A549 treated with AZD2906 at 1 μM for 4 hours (cell line): ENCODE measurements at places on chromosomes 13 and 19. TPM values are rescaled to one million over a fixed set of nuclear protein-coding genes. Genes with fewer than 3 reads are reported as not detected.

Gene ZIC5
- 2.1 to 2.4 TPM (median 2.2 TPM) in 5 replicates for total RNA-seq

Gene PBX4
- 0.93 to 2.3 TPM (median 2.2 TPM) in 5 replicates for total RNA-seq

Gene CACNG7
- 5.7 to 8.7 TPM (median 8.1 TPM) in 5 replicates for total RNA-seq

Gene SAE1
- 199 to 250 TPM (median 210 TPM) in 5 replicates for total RNA-seq

Gene CLEC4M
- not detected in 5 replicates for total RNA-seq

Gene GPR4
- total RNA-seq: 0.15 to 0.66 TPM (median 0.22 TPM) in 5 replicates

Gene IGFL3
- 0.16 to 0.25 TPM (median 0.17 TPM) in 3 of 5 replicates, not detected in the others for total RNA-seq

Gene CEACAM3
- not detected in 5 replicates for total RNA-seq

Gene PPM1N
- 6.2 to 9.9 TPM (median 6.9 TPM) in 5 replicates for total RNA-seq

Gene PSG7
- 0.06 to 0.11 TPM (median 0.08 TPM) in 3 of 5 replicates, not detected in the others for total RNA-seq

Gene PRODH2
- total RNA-seq: 0.14 to 0.56 TPM (median 0.23 TPM) in 5 replicates

Gene GSX1
- total RNA-seq: not detected in 5 replicates

Gene THOP1
- total RNA-seq: 83.4 to 100 TPM (median 97.1 TPM) in 5 replicates

Gene CHST8
- 0.05 to 0.37 TPM (median 0.14 TPM) in 5 replicates for total RNA-seq

Gene SMIM24
- total RNA-seq: 0.80 to 1.1 TPM (median 0.97 TPM) in 5 replicates

Gene ADGRE2
- total RNA-seq: 0.51 to 1.1 TPM (median 0.66 TPM) in 5 replicates

Gene BST2
- total RNA-seq: 0.12 to 0.22 TPM (median 0.16 TPM) in 5 replicates

Gene CD70
- 12.1 to 25.6 TPM (median 19.9 TPM) in 5 replicates for total RNA-seq

Gene MOB3A
- total RNA-seq: 13.3 to 15.2 TPM (median 14.0 TPM) in 5 replicates

Gene EMP3
- total RNA-seq: 430 to 471 TPM (median 441 TPM) in 5 replicates

Gene COL5A3
- total RNA-seq: 2.6 to 3.6 TPM (median 2.9 TPM) in 5 replicates

Gene KLK12
- not detected in 5 replicates for total RNA-seq

Gene RPS16
- 6,355 to 7,942 TPM (median 7,642 TPM) in 5 replicates for total RNA-seq

Gene MPND
- total RNA-seq: 5.0 to 12.2 TPM (median 10.5 TPM) in 5 replicates

Gene POLR2E
- total RNA-seq: 193 to 258 TPM (median 237 TPM) in 5 replicates

Gene TMEM221
- 0.31 to 0.71 TPM (median 0.64 TPM) in 5 replicates for total RNA-seq

Gene CGB5
- total RNA-seq: 0.52 to 1.0 TPM (median 0.68 TPM) in 5 replicates

Gene BEST2
- total RNA-seq: 2.4 to 4.3 TPM (median 3.7 TPM) in 5 replicates

Gene IGSF23
- 0.36 to 0.67 TPM (median 0.42 TPM) in 5 replicates for total RNA-seq

Gene ANKRD24
- 0.17 to 0.29 TPM (median 0.24 TPM) in 5 replicates for total RNA-seq

Gene SLITRK6
- 0.15 to 0.23 TPM (median 0.21 TPM) in 5 replicates for total RNA-seq

Gene RDH8
- 0.07 to 0.31 TPM (median 0.26 TPM) in 5 replicates for total RNA-seq
